ENCODE measurements at places on chromosomes 1 and 21.

DNA sequence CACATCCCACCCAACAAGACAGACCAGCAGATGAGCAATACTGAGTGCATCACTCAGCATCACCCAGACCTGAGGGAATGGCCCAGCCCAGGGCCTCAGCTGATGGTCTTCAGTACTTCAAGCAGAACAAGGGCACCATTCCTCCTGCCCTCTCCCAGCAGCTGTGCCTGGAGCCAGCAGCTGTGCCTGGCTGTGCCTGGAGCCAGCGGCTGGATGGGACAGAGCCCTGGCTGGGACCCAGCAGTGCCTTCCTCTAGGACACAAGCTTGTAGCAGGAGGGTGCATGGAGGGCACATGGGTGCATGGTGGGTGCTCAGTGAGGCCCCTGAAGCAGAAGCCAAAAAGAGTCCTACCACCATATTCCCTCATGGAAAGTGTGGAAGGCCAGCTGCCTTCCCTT lies 583.8 kb downstream of the NPHP4 start:
- no peak for DNase-seq

GRCh38 chr1:245860657-245861544 lies 646.2 kb downstream of the SMYD3 start:
- no peak for DNase-seq

- no peak for DNase-seq
Observed at GRCh38 chr1:171984262-171984661, 143.0 kb downstream of the DNM3 start.

- DNase-seq: no peak
Observed at GRCh38 chr1:71303617-71304041, 222.8 kb upstream of the ZRANB2 start.

DNA sequence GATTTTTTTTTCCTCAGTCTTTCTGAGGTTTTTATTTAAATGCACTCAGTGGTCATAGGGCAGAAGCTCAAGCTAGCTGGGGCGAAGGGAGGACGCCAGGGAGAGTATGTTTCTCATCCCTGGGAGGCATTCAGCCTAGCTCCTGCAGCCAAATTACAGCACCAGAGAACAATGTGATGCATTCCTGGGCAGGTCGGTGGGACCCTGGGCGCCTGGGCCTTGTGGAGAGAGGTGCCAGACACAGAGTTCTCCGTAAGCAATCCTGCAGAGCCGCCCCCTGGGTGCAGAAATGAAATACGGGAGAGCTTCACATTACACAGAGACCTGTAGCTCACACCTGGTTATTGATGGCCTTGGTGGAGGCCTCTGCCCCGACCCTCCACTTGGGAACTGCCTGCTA lies 15.5 kb downstream of the WNT2B start:
- DNase-seq: no peak

DNA sequence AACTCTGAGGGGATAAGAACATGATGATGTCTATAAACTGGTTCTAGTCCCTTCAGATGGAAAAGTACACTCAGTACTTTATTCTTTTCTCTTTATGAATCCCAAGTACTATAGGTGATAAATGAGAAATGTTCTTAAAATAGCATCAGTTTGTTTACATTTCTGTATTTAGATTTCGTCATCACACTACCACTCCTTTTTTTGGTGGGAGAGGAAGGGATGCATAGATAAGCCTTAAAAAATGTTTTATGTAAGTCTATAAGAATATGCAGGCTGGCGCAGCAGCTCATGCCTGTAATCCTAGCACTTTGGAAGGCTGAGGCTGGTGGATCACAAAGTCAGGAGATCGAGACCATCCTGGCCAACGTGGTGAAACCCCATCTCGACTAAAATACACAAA lies 144.8 kb downstream of the USP25 start:
- DNase-seq: no peak

- no peak for DNase-seq
Observed at GRCh38 chr21:39118061-39118460, 65.2 kb downstream of the PSMG1 start.

GRCh38 chr1:206121269-206121668 lies 4.1 kb upstream of the AVPR1B start:
- DNase-seq: no peak

GRCh38 chr21:34004013-34004938 lies 69.1 kb upstream of the MRPS6 start:
- DNase-seq: no peak

- DNase-seq: no peak
Observed at GRCh38 chr1:168932539-168932938, 174.0 kb upstream of the ATP1B1 start.

GRCh38 chr1:50098591-50099021 lies 10.1 kb upstream of the ELAVL4 start:
- no peak for DNase-seq

- no peak for DNase-seq
Observed at GRCh38 chr1:57898531-57898930, 474.7 kb upstream of the DAB1 start.

DNA sequence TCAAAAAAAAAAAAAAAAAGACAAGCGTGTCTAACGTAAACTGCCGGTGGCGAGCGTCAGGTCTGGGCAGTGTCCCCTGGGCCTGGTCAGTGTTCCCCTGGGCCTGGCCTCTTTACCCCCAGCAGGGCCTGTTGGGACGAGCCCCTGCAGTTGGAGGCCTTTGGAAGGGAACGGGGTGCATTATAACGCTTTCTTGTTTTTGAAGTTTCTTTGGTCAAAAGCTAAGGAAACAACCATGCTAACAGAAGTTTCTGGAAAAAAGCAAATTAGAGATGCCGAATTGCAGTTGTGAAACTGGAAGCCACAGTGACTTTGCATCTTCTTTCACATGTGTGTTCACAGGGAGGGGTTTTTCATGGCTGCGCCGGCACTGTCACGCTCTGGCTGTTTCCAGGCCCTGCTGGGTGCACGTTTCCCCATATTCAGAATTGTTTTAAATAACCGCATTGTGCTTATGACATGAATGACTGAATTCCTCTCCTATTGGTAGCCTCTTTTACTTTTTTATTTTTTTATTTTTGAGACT lies 16.0 kb downstream of the RRP1 start:
- no peak for DNase-seq

GRCh38 chr1:117629625-117630422 lies 24.0 kb downstream of the TENT5C start:
- DNase-seq: no peak

GRCh38 chr1:198641501-198641900 lies 2.7 kb downstream of the PTPRC start:
- no peak for DNase-seq

Measured in activated CD4-positive, alpha-beta T cell treated with anti-CD3 and anti-CD28 coated beads, Interleukin-2, amount 50 U/mL, for 1 hour (primary cell).